ENCODE measurements at places on chromosomes 4 and X. TPM values are rescaled to one million over a fixed set of nuclear protein-coding genes. Genes with fewer than 3 reads are reported as not detected.

DNA sequence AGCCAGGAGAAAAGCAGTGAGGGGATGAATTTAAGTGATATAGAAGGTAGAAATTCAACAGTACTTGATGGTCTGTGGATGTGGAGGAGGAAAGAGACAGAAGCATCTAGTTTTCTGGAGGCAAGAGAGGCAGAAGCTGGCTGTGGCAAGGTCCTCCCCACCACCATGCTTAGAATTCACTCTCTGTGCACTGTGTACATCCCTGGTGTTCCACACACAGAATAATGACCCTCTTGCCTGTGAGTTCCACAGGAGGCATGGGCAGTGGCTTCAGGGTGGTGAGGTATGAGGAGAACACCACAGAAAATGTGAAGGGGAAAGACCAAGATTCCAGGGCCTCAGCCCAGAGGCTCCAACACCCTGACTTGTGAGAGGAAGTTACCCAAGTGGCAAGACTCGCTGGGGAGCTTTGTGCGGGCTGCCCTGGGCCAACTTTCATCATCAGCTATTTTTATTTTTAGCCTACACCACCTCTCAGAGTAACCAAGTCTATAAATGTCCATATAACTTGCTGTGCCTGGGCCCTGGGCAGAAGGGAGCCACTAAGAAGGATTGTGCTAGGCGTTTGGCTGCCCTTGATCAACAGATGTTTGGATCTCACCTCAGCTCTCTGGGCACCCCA lies 7.8 kb upstream of the INTS6L start:
- no peak overlapping the region for H3K4me3 ChIP-seq
- no peaks in the 10 kb centered on the region for H3K4me1 ChIP-seq
- no peaks in the 10 kb centered on the region for H3K27me3 ChIP-seq
- H3K36me3 ChIP-seq = no peaks in the 10 kb centered on the region
- H3K27ac ChIP-seq = no peak overlapping the region
- no peak for DNase-seq

DNA sequence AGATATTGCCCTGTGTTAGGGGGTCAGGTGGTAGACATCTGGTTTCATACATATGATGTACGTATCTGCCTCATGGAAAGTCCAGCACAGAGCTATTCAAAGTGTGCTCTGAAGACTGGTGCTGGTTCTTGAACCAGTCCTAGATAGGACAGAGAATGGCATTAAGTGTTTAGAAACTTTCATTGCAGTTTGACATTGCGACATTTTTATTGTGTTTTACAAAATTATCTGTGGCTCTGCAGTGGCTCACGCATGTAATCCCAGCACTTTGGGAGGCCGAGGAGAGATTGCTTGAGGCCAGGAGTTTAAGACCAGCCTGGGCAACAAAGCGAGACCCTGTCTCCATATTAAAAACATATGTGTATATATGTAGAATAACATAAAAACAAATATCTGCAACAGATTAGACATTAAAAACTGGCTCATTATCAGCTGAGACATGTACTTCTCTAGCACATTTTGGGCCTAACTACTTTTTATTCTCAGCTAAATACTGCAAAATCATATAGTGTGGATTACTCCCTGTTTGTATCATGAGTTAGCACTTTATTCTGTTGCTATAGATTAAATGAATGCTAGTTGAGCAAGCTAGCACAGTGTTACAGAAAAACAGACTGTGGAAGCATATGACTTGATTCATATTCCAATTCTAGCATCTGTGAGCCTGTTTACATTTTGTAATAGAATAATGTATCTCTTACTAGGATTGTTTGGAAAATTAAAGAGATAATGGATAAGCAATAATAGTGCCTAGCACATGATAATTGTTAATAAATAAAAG lies 57.1 kb downstream of the USP9X start:
- H3K27me3 ChIP-seq = no peaks in the 10 kb centered on the region
- H3K4me1 ChIP-seq = no peaks in the 10 kb centered on the region
- no peak overlapping the region for H3K27ac ChIP-seq
- DNase-seq = no peak
- H3K4me3 ChIP-seq = no peak overlapping the region
- peaks cover 8% of the 10 kb centered on the region for H3K36me3 ChIP-seq

- H3K36me3 ChIP-seq = no peaks in the 10 kb centered on the region
- H3K4me3 ChIP-seq = no peak overlapping the region
- no peaks in the 10 kb centered on the region for H3K27me3 ChIP-seq
- H3K4me1 ChIP-seq = no peaks in the 10 kb centered on the region
- H3K27ac ChIP-seq = no peak overlapping the region
- DNase-seq = no peak
These were observed 54.7 kb downstream of the CD38 start for GRCh38 chr4:15832523-15833451.

GRCh38 chrX:101028562-101028961 lies 23.3 kb downstream of the TRMT2B start:
- peaks cover 26% of the 10 kb centered on the region for H3K36me3 ChIP-seq
- no peaks in the 10 kb centered on the region for H3K4me1 ChIP-seq

DNA sequence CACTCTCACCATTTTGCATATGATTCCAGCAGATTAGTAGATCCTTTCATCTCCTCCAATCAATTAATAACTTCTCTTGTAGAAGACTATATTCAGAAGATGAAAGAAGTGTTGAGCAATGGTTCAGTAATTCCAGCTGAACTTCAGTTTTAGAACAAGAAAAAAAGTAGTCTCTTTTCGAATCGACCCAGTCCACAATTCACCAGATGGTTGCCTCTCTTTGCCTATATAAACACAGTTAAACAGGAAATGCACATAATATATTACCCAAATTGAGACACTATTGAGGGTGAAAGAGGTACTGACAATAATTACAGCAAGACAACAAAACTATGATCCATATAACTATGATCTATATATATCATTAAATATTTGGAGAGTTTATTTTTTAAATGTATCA lies 16.8 kb upstream of the FAM241A start:
- no peak overlapping the region for H3K4me3 ChIP-seq
- H3K36me3 ChIP-seq = no peaks in the 10 kb centered on the region
- no peak for DNase-seq
- H3K27me3 ChIP-seq = no peaks in the 10 kb centered on the region
- H3K27ac ChIP-seq = no peak overlapping the region

GRCh38 chr4:10577018-10577417 lies 107.5 kb downstream of the CLNK start:
- no peaks in the 10 kb centered on the region for H3K4me1 ChIP-seq
- H3K27ac ChIP-seq = no peak overlapping the region
- H3K4me3 ChIP-seq = no peak overlapping the region

DNA sequence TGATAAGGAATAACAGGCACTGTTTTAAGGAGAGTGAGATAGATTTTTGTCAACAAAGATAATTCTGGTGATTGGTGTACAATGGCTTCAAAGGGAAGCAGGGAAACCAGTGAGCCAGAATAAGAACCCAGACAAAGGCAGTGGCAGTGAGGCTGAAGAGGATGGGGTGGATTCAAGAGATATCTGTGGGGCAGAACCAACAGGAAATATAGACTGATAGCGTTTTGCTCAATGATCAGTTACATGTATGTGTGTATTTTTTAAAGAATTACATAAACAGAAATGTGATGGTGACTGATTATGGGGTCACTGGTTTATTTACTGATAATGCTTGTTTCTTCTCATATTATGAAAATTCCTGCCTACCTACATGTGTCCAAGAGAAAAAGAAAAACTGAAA lies 66.4 kb downstream of the AMMECR1 start:
- no peaks in the 10 kb centered on the region for H3K36me3 ChIP-seq
- no peaks in the 10 kb centered on the region for H3K27me3 ChIP-seq
- no peak overlapping the region for H3K4me3 ChIP-seq

DNA sequence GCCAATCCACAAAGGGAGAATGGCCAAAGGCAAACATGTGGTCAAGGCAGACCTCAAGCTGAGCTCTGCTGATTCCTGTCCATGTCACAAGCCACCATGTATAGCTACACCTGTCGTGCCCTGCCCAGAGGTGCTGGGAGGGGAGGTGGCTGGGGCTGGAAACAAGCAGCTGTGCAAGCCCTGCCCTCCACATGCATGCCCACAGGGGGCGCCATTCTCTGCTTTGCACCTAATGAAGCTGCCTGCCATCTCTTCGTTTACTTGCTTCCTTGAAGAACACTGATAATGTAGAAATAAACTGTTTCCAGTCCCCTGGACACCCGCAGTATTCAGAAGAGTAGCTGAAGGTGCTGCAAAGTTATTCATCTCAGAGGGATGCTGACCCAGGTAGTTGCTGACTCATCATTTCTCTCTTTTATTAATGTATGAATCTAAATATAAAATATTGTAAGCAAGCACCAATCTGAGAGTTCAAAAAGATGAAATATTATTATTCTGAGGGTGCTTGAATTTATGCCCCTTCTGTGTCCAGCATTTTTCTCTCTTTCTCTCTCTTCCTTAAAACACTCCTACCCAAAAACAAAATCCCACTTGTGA lies 278.6 kb downstream of the ADGRA3 start:
- no peaks in the 10 kb centered on the region for H3K36me3 ChIP-seq
- no peaks in the 10 kb centered on the region for H3K27me3 ChIP-seq
- DNase-seq = peak; percentile 27
- H3K4me1 ChIP-seq = no peaks in the 10 kb centered on the region

DNA sequence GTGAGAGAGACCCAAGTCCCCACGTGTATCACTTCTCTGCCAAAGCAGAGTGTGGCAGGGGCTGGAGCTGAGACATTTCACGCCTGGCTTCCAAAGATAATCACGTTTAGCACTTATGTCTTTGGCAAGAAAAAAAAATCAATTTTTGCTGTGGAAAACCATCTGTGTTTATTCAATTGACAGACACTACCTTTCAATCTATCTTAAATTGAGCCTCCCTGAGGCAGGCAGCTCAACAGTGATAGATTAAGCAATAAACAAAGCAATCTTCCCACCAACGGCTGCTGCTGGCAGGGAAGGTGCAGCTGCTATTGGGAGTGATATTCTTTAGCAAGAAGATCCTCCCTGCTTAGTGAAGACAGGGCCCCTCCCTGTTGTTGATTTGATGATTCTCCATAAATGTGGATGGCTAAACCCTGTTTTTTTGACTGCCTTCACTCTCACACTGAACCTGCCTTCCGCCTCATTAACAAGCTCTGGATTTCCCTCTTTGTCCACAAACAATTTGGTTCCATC lies 11.6 kb upstream of the MAGEB17 start:
- no peak overlapping the region for H3K4me3 ChIP-seq
- DNase-seq = no peak
- H3K27ac ChIP-seq = no peak overlapping the region
- no peaks in the 10 kb centered on the region for H3K4me1 ChIP-seq
- H3K27me3 ChIP-seq = no peaks in the 10 kb centered on the region

DNA sequence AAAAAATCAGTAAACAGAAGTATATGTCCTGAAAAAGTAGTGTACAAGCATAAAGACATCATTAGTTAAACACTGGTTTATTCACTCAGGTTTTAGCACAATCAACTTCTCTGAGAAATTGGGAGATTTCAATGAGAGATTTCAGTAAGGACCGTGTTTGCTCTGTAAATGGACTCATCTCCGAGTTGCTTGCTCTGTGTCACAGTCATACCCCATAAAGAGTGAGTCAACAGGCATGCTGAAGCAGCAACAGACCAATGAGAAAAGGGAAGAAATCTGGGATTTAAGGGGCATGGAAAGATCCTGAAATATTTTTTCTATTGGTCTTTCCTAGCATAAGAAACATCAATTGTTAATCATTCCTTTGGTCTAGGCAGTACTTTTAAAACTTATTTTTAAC lies 4.7 kb downstream of the GLUD2 start:
- H3K36me3 ChIP-seq = no peaks in the 10 kb centered on the region
- no peak for DNase-seq
- no peak overlapping the region for H3K27ac ChIP-seq
- no peaks in the 10 kb centered on the region for H3K27me3 ChIP-seq

DNA sequence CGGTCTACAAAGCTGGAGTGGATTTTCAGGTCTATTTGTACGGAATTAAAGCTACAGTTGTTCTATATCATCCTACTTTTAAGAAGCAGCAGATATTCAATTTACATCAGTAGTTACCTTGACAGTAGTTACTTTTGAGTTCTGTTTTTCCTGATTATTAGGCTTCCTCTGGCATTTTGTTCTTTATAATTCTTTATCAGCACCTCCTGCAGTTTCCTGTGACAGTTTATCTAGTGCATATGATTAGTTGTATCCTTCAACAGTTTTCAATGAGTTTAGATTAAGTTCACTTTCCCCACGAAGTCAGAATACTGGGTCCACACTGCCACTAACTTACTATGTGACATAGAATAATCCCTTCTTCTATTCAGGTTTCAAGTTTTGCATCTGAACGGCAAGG lies 71.7 kb downstream of the IDS start:
- H3K36me3 ChIP-seq = no peaks in the 10 kb centered on the region
- no peak overlapping the region for H3K27ac ChIP-seq
- no peaks in the 10 kb centered on the region for H3K27me3 ChIP-seq
- DNase-seq = no peak
- no peaks in the 10 kb centered on the region for H3K4me1 ChIP-seq

DNA sequence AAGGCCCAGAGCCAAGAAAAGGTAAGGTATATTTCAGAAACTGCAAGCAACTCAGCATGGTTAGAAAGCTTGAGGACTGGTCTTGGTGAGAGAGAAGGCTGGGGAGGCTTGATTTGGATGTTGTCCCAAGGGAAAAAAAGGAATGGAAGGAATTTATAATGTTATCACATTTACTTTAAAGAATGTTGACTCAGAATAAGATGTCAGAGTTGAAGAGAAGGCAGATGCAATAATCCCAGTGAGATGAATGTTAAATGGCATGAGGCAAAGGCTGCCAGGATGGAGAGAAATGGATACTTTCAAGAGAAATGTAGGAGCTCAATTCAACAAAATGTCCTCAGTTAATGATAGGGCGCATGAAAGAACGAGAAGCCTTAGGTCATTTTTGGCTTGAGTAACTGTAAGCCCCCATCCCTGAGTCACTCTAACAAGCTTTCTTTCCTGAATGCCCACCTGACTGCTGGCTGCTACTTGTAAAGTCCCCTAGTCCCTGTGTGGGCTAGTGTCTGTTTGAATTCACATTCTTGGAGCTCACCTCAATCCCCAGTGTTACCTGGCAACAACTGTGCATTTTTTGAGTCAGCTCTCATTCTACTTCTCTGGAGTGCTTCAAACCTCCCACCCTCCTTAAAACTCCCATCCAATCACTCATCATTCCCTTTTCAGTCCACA lies 103.0 kb upstream of the TAPT1 start:
- no peak overlapping the region for H3K27ac ChIP-seq
- H3K4me1 ChIP-seq = no peaks in the 10 kb centered on the region
- H3K36me3 ChIP-seq = no peaks in the 10 kb centered on the region
- no peaks in the 10 kb centered on the region for H3K27me3 ChIP-seq

DNA sequence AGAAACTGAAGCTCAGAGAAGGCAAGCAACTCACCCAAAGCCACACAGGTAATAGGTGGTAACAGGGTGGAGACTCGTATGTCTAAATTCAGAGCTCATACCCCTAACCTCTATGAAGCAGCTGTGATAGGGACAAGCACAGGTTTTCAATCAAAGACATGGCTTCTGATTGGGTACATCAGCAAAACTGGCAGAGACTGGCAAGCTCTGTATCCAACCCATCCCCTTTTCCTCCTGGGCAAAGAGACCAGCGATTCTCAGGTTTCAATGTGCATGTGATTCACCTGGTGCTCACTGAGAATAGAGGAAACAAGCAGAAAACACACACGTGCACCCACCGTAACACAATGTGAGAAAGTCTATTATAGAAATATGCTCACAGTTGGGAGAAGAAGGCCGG lies 153.0 kb downstream of the SMIM20 start:
- H3K27me3 ChIP-seq = no peaks in the 10 kb centered on the region
- no peaks in the 10 kb centered on the region for H3K4me1 ChIP-seq
- H3K4me3 ChIP-seq = no peak overlapping the region
- no peaks in the 10 kb centered on the region for H3K36me3 ChIP-seq

The EREG gene
- total RNA-seq = not detected

The HTN1 gene
- not detected for total RNA-seq

The AKAP14 gene
- total RNA-seq = not detected

The IL1RAPL2 gene
- not detected for total RNA-seq

The SLC10A4 gene
- total RNA-seq = not detected
